ENCODE measurements at places on chromosomes 2 and 18.

GRCh38 chr18:58645398-58645797 lies 16.5 kb upstream of the ALPK2 start:
- no peak for DNase-seq

GRCh38 chr2:53485021-53485728 lies 282.4 kb upstream of the CHAC2 start:
- DNase-seq = no peak

- no peak for DNase-seq
Observed at GRCh38 chr2:169110419-169110818, 41.1 kb downstream of the DHRS9 start.

- peak; percentile 71 for DNase-seq
Observed at GRCh38 chr2:206442833-206443734, at the start of gene ADAM23. Gene ADAM23 (plus strand): TSS chr2:206443532. CDS start chr2:206443867, 335 bp downstream.

DNA sequence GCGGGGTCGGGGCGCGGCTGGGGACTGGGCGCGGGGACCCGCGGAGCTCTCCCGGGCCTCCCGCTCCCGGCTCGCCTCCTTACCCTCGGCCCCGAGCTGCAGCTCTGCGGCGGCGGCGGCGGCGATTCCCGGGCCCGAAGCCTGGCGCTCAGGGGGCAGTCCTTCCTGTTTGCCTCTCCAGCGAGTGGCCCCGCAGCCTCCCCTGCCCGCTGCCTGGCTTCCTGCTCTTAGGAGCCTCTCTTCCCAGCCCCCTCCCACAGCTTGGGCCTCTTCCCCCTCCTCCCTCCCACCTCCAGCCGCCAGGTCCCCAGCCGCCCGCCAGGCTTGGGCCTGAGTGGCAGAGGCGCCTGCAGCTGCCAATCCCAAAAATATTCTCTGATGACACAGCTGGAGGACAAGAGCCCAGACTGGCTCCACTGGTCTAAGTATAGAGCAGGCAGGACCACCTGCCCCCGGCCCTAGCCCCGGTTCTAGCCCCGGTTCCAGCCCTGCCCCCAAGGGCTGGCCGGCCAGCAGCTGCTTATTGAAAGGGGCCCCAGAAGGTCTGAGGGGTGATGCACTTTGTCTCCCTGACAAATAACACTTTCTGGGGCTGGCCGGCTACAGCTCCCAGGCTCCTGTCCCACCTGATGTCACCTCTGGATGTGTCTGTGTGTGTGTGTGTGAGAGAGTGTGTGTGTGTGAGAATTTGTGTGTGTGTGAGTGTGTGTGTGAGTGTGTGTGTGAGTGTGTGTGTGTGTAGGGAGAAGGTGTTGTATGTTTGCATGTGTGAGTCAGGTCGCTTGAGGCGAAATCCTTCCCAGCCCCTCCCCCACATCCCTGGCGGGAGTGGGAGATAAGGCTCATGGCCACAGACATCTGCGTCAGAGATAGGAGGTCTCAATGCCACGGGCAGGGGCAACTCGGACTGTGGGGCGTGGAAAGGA lies at the start of gene OBSL1:
OBSL1 (minus strand) TSS at position 229 of the 926 bp plus-strand sequence. CDS start 307 bp downstream, outside the sequence.
- DNase-seq = peak; percentile 56

GRCh38 chr2:231708773-231709635 lies 679 bp downstream of the PTMA start:
- no peak for DNase-seq

- DNase-seq = no peak
Observed at GRCh38 chr18:69358212-69358895, 42.3 kb upstream of the DOK6 start.

DNA sequence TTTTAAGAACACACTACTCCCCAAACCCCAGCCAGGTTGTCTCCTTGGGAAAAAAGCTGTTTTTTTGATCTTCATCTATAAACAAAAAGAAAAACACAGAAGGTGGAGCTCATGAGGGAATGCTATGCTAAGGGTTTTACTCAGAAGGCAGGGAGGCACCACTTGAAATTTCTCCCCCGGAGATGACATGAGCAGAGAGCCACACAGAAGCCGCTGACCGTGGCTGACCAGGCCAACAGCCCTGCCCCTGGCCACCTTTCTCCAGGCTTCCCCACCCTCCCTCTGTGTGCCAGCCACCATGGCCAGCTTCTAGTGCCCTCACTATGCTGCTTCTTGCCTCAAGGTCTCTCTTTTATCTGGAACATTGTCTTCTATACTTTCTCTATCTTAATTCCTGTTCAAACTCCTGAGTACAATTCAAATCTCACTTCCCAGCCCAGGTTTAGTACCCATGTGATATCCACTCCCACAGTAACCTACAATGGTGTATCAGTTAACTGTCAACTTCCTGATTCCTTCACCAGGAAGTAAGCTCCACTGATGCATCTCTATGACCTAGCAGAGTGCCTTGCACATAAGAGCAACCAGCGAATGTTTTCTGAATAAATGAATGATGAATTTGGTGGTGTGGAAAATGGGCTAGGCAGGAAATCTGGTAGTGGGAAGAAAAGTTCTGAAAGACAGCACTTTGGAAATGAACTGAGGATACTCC lies 15.3 kb downstream of the LAPTM4A start:
- DNase-seq = no peak

DNA sequence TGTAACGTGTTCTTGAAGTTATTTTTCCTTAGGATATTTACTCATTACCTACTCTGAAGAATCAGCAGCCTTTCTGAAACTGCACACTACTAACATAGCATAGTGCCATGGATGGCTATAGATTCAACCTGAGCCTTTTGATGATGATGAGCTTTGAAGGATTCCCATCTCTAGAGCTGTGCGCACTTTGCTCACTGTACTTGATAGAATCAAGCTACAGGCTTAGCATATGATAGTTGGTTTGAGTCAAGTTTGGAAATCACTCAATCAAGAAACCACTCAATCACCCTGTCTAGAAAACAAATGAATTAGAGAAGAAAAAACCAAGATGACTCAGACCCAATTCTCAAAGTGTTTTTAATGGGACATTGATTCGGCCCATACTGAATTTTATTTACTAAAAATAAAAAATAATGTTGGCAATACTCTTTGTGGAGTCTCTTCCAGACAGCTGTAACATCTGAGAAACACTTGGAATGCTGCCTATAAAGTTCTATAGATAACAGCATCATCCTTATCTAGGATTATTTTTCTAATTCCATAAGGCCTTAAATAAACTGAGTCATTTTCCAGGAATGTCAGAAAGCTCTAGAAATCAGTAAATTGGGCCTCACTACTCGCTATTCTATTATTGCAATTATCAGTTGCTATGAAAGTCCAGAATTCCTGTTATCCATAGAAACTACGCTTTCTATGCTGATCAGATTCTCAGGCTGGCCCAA lies 259.0 kb upstream of the ERBB4 start:
- no peak for DNase-seq

DNA sequence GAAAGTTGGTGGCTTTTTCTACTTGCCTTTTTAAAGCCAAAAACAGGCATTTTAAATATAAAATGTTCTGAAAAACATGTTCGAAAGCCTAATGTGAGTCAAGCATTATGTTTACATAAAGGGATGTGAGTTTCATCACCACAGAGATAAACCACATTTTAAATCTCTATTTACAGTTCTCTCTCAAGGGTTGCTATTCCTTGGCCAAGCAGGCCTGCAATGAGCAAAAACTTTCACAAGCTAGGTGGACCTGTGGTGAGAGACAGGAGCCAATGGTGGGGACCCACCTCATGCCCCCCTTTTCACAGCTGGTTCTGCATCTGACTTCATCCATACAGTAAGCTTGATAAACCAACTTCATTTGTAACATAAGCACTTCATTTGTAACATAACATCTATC lies 65.1 kb downstream of the CUL3 start:
- no peak for DNase-seq

GRCh38 chr2:134284119-134284670 lies 30.3 kb downstream of the MGAT5 start:
- no peak for DNase-seq

DNA sequence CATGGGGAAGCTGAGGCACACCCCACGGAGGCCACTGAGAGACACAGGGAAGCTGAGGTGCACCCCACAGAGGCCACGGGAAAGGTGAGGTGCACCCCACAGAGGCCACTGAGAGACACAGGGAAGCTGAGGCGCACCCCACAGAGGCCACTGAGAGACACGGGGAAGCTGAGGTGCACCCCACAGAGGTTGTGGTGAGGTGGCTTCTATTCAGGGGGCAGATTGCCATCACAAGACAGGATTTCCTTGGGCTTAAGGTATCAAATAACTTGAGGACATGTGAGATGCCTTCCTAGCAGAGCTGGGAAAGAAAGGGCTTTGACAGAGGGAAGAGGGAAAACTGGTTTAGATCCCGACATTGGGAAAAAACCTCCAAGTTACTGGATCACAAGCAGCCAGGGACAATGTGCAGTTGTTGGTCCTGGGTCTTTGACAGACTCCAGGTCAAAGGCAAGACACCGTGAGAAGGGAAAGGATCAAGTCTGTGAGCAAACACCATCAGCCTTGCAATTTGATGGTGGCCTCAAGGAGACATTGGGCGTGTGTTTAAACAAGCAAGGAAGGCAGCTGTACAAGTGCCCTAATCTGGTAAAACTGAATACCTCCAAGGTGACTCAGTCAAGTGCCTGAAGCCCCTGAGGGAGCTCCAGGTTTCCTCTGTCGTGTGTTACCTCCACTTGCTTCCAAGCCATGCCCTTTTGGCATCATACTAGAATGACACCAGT lies 133.2 kb upstream of the EPAS1 start:
- DNase-seq = no peak

- DNase-seq = no peak
Observed at GRCh38 chr18:65725251-65726050, 25.4 kb upstream of the CDH7 start.

DNA sequence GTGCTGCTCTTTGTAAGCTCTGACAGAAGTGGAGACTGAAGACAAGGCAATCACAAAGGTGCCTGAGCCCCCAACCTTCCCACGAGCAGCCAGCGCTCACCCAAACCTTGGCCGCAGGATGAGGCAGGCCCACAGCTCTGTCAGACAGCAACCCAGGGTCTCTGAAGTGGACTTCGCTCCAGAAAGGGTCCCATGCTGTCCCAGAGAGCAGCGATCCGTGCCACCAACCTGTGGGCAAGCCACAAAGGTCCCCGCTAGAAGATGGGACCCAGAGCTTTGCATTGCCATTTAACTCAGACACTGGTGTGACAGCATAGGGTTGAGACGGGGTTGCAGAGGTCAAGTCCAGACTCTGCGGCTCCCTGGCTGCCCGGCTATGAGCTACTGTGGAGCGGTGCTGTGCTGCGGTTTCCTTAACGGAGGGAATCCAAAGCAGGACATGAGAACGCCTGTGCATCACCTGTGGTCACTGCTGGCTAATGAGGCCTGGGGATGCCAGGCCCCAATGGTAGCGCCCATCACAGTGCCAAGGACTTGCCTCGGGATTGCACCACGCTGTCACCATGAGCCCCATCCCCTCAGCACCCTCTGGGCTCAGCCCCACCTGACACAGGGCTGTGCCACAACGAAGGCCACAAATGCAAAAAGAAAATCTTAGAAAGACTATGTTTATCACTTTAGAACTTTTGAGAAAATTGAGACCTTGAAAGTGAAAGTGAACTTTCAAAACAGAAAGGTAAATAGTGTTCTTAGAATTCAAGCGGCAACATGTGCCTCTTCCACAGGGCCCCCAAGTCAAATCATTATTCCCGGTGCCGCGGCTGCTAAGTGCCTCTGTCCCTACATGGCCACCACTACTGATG lies 103.4 kb downstream of the HDAC4 start:
- DNase-seq = no peak

GRCh38 chr2:234823196-234823876 lies 128.5 kb upstream of the SH3BP4 start:
- DNase-seq = no peak

DNA sequence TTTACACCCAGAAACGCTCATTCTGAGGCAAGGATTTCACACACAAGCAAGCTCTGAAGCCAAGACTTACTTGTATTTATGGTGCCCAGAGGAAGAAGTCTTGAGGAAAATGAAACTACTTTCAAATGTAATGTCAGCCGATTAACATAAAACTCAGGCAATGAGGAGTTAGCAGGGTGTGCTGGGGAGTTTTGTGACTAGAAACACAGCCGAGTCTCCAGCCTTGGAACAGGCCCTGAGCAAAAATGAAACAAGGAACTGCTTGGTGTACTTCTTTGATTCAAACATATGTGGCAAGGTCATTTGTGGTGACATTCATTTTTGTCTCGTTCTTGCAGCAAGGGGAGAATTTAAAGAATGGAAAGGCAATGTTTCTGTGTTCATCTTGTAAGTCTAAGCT lies 4.5 kb downstream of the DYTN start:
- DNase-seq = no peak

DNA sequence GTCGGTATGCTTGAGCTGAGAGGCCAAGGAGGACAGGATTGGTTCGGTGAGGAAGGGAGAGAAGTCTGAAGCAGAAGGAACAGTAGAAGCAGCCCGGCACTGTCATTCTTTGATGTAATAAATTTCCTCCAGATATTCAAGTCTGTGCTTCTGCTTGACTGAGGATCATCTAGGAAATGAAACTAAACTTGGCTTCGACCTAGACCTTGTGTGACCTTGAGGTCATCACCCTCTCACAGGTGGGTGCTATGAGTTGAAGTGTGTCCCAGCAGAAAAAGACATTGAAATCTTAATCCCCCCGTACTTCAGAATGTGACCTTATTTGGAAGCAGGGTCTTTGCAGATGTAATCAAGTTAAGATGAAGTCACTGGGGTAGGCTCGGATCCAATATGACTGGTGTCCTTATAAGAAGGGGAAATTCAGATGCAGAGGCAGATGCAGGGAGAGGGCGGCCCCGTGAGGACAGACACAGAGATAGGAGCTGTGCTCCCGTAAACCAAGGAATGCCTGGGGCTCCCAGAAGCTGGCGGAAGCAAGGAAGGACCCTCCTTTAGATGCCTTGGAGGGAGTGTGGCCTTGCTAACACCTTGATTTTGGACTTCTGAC lies 49.0 kb downstream of the PRKCE start:
- DNase-seq = no peak

GRCh38 chr18:77478646-77479442 lies 229.2 kb downstream of the GALR1 start:
- DNase-seq = no peak

DNA sequence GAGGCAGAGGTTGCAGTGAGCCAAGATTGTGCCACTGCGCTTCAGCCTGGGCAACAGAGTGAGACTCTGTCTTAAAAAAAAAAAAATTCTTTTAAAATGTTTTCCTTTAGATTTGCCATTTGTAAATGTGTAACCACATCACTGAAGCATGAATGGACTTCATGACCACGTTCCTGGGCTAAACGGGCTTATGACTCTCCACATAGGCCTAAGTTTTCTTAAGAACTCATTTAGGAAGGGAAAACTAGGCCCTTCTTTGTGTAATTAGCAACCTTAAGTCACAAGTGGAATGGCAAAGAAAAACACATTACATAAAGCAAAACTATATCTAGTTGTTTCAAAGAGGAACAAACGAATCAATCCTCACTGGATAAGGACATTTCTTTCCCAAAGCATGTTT lies 99.5 kb downstream of the MEIS1 start:
- DNase-seq = no peak
